Stimulated activated naive CD4-positive, alpha-beta T cell treated with Interleukin-2 at 50 U/mL for 16 hours (primary cell): ENCODE measurements at places on chromosomes 1 and 21.
A peak's percentile ranks its signal among the peaks of the same experiment; 100 is the strongest.

GRCh38 chr1:82564333-82564732 lies 763.6 kb downstream of the ADGRL2 start:
- no peak for DNase-seq

DNA sequence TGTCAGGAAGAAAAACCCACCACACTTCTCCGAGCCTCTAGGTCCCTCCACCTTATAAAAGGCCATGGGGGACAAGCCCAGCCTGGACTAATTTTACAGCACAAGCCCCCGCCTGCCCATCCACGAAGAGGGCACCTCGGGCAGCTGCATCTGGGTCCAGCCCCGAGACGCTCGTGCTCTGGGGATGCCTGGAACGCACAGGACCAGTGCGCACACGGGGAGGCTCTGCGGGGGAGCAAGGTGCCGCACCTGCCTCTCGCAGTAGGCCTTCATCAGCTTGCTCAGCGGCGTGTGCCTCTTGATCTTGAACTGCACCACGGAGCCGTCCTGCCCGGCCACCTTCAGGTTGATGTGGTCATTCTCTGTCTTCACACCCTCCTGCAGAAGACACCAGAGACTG lies 4.1 kb downstream of the SUMO3 start:
- no peak for DNase-seq

DNA sequence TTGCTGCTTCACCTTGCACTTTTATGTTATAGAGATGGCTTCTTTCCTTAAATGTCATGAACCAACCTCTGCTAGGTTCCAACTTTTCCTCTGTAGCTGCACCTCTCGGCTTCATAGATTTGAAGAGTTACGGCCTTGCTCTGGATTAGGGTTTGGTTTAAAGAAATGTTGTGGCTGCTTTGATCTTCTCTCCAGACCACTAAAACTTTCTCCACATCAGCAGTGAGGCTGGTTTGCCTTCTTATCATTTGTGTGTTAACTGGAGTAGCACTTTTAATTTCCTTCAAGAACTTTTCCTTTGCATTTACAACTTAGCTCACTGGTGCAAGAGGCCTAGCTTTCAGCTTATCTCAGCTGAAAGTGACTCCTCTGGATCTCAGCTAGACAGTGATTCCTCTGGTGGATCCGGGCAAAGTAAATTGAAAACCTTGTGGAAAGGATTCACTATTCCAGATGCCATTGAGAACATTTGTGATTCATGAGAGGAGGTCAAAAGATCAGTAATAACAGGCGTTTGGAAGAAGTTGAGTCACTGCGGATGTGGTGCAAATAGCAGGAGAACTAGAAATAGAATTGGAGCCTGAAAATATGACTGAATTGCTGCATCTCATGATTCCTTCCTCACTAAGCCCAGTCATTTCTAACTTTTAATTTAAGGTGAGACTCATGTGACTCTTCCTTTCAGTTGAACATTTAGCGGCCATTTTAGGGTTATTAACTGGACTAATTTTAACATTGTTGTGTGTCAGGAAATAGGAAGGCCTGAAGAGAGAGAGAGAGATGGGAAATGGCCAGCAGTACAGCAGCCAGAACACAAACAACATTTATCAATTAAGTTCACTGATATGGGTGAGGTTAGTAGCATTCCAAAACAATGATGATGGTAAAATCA lies 16.2 kb upstream of the RGS1 start:
- no peak for DNase-seq

GRCh38 chr1:59046730-59047157 lies 250.2 kb upstream of the FGGY start:
- DNase-seq = peak; percentile 19

DNA sequence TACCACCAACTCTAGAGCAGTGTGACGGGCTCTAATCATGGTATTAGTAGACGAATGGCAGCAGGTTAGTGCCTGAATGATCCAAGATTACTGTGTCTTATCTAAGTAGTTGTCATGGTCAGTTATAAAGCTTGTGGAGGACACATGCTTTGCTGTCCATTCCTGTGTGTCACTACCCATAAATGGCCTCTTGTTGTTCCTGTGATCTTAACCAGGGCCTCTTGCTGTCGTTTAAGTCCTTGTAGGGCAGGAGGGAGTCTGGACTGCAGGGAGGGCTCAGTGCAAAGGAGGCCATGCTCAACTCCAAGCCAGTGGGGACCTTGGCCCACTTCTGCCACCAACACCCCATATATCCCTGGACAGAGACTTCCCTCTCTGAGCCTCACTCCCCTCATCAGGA lies 130.5 kb downstream of the EPHB2 start:
- no peak for DNase-seq

- DNase-seq = no peak
Observed at GRCh38 chr1:223249854-223250631, 107.0 kb upstream of the TLR5 start.

- no peak for DNase-seq
Observed at GRCh38 chr1:94515296-94515947, 26.1 kb downstream of the F3 start.

- no peak for DNase-seq
Observed at GRCh38 chr1:169212088-169212487, 105.6 kb downstream of the ATP1B1 start.

DNA sequence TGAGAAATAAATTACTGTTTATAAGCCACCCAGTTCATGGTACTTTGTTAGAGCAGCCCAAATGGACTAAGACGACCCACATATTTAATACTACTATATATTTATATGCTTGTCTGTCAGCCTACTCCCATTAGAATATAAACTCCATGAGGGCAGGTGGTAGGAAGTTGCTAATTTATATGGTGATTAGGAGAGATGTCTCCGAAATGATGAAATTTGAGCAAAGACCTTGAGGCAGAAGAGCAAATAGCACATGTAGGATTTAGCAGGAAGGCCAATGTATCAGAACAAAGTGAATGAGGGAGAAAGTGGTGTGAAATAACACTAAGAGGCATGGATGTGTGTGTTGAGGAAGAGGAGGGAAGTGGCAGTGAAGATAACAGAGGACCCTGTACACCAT lies 10.6 kb upstream of the SLFNL1 start:
- no peak for DNase-seq

GRCh38 chr1:159089184-159089791 lies 12.7 kb upstream of the AIM2 start:
- no peak for DNase-seq

DNA sequence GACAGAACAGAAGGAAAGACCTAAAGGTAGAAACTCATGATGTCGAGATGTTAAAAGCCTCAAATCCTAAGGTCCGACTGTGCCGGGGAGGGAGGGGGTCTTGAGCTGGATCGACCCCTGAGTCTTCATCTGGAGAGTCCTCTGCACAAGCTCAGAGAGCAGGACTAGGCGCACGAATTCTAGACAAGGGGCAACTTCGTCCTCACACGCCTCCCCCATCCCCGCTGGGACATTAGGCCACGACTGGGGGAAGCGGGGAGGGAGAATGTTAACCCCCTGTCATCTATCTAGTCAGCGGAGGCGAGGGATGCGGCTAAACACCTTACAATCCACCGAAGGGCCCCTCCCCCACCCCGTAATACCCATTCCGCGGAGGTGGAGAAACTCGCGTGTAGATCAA lies 94.7 kb downstream of the PRKAB2 start:
- no peak for DNase-seq

DNA sequence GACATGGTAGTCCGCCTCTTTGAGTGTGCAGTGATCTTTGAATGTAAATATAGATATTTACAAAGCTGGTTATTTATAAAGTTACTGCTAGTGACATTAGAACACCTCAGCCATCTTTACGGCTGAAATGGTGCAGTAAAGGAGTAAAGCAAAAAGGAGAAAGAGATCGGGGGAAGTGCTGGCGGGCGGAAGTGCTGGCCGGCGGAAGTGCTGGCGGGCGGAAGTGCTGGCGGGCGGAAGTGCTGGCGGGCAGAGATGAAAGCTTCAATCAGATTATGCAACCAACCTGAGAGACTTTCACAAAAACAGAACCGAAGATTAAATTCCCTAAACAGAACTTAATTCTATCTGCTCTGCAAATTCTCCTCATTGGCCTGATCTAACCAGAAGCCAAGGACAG lies 1.4 kb upstream of the OR14A16 start:
- no peak for DNase-seq

GRCh38 chr1:217369996-217370551 lies 260.8 kb downstream of the GPATCH2 start:
- DNase-seq = no peak

- DNase-seq = no peak
Observed at GRCh38 chr1:7578206-7578605, 192.9 kb upstream of the VAMP3 start.

DNA sequence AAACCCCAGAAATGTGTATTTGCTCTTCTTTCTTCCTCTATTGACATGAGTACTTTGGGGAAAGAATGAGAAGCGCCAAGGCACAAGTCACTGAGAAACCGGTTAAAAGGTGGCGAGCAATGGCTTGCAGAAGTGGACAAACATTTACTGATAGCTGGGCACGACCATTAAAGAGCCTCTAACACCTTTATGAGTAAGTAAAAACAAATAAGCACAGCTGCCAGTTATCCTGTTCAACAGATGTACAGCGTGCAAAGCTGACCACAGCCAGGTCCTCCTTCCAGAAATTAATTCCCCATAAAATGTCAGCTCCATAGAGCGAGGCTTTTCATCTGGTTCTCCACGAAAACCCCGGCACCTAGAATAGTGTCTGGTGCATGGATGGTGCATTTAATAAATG lies 72.7 kb downstream of the CAPZB start:
- no peak for DNase-seq

GRCh38 chr1:167507719-167508118 lies 10.6 kb downstream of the CD247 start:
- no peak for DNase-seq

DNA sequence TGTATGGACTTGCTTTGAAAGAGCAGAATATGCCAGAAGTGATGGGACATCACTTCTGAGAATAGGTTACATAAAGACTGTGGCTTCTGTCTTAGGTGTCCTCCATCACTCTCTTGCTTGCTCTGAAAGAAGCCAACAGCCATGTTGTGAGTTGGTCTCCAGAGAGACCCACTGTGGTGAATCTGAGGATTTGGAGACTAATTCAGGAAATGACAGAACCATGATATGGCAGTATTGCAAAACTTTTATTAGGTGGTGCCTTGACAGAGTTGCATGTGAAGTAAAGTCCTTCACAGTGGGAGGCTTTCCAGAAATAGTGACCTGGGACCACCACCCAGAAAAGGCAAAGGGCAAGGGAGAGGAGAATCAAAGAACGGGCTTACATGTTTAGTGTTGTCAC lies 628.6 kb downstream of the KCNT2 start:
- no peak for DNase-seq

DNA sequence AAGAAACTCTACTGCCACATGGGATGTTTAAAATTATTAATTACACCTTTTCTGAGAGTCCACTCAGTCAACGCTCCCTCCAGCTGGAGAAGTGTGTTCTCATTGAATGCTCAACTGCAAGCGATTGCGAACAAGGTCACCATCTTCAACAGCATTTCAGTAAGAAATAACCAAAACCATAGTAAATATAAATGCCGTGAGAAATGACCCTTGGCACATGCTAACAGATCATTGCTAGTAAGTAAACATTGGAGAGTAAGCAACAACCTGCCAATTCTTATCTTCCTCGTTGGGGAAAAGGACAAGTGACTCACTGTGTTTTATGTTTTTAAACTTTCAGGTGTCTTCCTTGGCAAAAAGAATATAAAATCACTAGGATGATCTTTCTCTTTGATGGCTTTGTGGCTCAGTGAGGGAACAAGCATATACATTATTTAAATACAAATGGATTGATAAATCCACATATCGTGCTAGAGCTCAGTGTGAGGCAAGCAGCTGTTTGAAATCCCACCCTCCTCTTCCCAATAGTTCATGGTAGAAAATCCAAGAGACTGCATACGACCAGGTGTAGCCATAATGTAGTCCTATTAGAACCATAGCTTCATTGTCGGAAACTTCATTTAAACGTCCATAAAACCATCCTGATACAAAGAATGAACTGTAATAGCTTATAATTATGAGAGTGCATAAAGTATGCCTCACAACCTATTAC lies 214.6 kb downstream of the GRIK1 start:
- DNase-seq = no peak

DNA sequence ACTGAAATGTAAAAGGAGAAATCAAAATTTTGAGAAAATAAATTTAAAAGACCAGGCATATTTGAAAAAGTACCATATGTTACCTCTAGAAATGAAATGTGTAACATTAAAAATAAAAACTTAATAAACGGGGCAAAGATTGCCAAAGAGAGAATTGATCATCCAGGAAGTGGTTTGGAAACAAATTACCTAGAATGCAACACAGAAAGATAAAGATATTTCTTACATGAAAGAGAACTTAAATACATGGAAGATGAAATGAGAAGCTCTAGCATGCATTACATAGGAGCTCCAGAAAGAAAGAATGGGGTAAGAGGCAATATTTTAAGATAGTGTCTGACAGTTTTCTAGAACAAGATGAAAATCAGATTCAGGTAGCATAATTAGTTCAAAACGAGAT lies 235.9 kb upstream of the IRF2BP2 start:
- no peak for DNase-seq

- no peak for DNase-seq
Observed at GRCh38 chr1:221717485-221717853, 24.4 kb downstream of the DUSP10 start.

GRCh38 chr1:107899655-107900054 lies 65.3 kb downstream of the VAV3 start:
- no peak for DNase-seq

DNA sequence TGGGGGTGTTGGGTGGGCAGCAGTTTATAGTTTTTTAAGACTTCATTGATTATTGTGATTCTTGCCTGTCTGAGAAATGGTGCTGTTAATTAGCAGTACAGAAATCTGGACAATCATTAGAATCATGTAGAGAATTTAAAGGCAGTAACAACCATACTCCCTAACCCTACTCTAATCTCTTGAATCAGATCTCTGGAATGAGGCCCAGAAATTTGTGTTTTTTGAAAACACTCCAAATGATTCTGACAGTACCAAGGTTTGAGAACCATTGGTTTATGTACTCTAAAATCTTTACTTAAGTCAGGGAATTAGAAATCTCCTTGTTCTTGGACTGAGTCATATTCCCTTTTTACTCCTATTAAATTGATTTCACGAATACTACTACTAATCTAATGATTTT lies 24.0 kb downstream of the FNBP1L start:
- DNase-seq = no peak

GRCh38 chr1:31648641-31649357 lies 4.1 kb upstream of the PEF1 start:
- DNase-seq = no peak

DNA sequence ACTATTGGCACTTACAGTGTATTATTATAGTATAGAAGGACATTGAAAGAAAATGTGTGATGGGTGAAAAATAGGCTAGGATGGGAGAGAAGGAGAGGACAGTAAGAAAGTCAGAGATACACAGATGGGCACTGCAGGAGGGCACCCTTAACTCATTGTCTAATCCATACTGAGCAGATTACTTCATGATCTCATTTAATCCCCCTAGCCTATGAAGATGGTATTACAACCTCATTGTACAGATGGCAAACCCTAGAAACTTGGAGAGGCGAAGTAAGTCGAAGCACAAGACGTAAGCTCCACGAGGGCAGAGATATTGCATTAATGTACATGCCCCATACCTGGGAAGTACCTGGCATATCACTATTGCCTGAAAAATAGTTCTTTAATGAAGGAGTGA lies 346.9 kb upstream of the DAB1 start:
- DNase-seq = no peak
